ENCODE measurements at places on chromosomes 2 and 18. TPM values are rescaled to one million over a fixed set of nuclear protein-coding genes. Genes with fewer than 3 reads are reported as not detected.

DNA sequence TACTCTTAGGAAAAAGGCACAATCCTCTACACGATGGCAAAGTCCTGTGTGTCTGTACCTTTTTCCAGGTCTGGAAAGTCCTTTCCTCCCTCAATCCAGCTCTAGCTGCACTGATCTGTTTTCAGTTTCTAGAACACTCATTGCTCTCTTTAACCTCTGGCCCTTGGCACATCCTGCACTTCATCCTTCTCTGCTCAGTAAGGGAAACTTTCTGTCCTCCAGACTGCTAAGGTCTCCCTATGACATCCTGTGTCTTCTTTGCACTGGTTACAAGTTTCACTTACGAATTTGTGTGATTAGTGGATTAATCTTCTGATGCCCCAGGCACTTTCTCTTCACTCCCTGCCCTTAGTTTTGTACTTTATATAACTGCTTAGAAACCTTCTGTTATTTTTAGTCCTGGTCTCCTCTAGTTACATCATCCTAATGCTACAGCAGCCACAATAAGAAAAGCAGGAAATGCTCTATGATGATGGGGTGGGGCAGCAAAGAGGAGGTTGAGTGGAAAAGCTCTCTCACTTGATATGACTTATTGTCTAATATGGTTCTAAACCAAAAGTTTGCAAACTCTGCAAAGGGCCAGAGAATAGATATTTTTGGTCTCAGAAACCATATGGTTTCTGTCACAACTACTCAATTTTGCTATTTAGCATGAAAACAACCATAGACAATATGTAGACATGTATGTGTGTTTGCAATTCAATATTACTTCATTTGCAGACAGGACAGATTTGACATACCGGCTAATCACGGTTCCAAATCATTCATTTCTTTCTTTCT lies 568.2 kb downstream of the THSD7B start:
- DNase-seq = no peak

DNA sequence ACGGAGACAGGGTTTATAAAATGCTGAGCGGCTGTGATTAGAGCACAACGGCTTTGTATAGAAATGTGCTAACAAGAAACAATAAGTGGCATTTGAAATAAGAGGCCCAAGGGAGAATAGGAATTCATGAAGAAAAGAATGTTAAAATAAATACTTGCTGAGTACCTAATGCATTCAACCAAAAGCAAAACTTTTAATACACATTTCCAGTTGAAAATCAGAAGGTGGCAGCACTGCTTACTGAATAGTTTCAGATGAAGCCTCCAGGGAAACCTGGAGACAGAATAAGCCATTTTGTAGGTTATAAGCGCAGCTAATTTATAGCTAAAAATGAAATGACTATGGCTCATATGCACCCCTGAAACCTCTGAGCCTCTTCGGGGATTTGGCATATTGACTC lies 286.6 kb downstream of the DPP10 start:
- no peak for DNase-seq

DNA sequence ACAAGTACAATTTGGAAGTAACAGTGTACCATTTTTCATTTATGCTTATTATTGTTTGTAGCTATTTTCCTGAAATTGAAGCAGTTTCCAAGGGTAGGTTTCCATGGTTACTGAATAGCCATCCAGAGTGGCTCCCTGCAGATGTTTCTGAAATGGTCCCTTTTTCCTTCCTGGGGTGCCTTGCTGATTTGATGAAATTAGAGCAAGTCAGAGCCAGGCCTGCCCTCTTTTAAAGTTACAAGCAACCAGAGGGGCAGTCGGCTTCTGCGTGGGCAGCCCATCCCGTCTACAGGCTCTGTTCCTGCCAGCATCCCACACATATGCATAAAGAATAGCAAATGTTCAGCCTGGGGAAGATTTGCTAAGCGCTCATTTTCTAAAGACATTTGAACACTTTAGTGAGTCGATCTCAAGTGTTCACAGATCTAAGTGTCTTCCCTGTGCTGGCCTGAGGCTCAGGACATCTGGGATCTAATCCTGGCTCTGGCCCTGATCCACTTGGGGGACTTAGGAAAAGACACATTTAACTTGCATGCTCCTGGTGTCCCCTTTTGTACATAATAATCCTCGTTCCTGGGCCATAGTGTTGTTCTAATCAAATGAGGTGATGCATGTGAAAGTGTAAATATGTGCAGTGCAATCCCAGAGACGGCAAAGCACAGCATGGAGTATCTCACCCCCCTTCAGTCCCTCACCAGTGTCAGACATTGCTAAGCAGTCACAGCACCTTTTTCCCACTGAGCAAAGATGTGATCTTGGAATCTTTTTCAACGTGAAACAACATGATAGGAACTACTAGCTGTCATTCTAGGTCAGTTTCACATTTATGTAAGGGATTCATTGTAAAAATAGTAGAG lies 92.2 kb downstream of the STPG4 start:
- no peak for DNase-seq

AQP4 gene
- total RNA-seq = not detected

PJVK gene
- total RNA-seq = 1.9 TPM

APCDD1 gene
- 333 TPM for total RNA-seq
